HepG2 (cell line): ENCODE measurements at places on chromosomes 1 and 21. TPM values are rescaled to one million over a fixed set of nuclear protein-coding genes. Genes with fewer than 3 reads are reported as not detected.

DNA sequence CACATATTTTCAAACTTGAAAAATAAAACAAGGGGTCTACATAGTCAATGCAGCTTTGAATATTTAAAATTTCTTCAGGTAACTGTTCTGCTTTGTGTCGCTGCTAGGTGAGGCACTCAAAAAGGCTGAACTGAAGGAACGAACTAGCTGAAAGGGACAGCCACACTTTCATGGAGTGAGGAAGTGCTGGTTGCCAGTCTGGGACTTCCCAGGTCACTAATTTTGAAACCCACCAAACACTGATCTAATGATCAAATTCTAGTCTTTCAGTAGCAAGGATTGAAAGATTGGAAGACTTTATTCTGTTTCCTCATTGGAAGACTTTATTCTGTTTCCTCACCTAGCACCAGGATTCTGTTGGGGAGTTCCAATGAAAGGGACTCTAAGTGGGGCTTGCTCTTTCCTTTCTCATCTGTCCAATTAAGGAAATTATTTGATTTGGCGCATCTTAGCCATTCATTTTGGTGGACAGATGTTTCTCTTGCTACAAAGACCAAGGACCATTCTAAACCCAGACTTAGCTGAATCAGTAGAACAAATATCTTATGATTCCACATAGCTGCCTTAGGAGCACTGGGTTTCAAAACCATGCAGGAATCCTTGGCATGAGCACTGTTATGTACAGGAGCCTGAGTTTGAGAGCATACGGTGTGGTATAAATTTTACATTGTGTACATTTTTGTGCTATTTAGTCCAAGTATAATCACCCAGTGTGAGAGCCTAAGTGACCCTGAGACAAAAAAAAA lies 10.9 kb upstream of the ARID1A start:
- no peaks in the 10 kb centered on the region for H3K36me3 ChIP-seq
- H3K4me3 ChIP-seq: no peak overlapping the region
- no peak overlapping the region for H3K27ac ChIP-seq
- no peaks in the 10 kb centered on the region for H3K27me3 ChIP-seq
- DNase-seq: no peak

DNA sequence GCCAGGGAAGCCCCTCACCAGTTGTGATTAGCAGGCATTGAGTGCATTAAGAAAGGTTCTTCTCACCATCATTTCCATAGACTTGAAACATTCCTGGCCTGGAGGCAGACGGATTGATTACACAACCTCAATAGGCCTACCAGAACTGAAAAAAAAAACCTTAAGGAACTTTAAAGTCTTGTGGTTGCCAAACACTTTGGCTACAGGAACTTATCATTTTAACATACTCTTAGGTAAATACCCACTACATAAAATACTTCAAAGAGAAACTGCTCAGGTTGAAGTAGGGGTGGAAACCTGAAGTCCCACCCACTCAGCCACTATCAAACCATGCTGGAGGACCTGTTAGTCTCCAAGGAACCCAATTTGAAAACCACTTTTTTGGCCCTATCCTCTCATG lies 22.4 kb upstream of the HMGB4 start:
- no peak overlapping the region for H3K4me3 ChIP-seq
- no peaks in the 10 kb centered on the region for H3K27me3 ChIP-seq
- no peaks in the 10 kb centered on the region for H3K36me3 ChIP-seq
- H3K4me1 ChIP-seq: no peaks in the 10 kb centered on the region
- DNase-seq: no peak
- H3K27ac ChIP-seq: no peak overlapping the region

GRCh38 chr21:37043818-37044217 lies 29.1 kb downstream of the PIGP start:
- no peak overlapping the region for H3K4me3 ChIP-seq
- no peak overlapping the region for H3K27ac ChIP-seq
- H3K4me1 ChIP-seq: peaks cover 45% of the 10 kb centered on the region
- no peak for DNase-seq
- H3K36me3 ChIP-seq: no peaks in the 10 kb centered on the region

DNA sequence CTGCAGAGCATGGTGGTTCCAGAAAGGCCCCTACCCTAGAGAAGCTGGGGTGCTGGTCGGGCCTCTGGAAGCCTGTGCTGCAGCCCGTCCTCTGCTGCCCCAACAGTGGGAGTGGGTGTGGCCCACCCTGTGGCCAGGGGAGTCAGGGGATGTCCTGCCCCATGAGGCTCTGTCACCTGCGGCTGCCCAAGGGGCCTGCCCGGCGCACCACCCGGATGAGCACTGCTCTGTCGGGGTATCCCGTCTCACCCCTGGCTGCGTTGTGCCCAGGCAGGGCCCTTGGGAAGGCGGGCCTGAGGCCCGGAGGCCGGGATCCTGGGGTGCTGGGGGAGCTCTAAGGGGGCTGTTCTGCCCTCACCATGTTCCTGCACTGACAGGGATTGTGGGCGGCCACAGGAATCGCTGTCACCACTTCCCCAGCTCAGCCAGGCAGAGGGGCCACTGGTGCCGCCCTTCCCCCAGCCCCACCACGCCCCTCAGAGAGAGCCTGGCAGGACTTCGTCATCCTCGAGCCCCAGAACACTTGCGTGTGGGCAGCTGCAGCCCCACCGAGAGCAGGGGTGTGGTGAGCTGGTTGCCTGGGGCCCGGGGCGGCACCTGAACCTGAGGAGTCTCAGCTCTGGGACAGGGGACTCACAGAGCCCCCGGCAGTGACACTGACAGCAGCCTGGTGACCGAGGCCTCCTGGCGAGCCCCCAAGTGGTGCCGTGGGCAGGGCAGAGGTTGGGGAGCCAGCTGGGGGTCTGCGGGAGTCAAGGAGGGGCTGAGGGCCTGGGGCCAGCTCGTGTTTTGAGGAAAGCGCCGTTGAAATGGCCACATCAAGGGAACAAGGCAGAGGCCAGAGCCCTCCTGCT lies 20.2 kb downstream of the PANK4 start:
- peaks cover 9% of the 10 kb centered on the region for H3K4me1 ChIP-seq
- H3K36me3 ChIP-seq: peaks cover 2% of the 10 kb centered on the region
- no peak overlapping the region for H3K4me3 ChIP-seq
- no peak overlapping the region for H3K27ac ChIP-seq

DNA sequence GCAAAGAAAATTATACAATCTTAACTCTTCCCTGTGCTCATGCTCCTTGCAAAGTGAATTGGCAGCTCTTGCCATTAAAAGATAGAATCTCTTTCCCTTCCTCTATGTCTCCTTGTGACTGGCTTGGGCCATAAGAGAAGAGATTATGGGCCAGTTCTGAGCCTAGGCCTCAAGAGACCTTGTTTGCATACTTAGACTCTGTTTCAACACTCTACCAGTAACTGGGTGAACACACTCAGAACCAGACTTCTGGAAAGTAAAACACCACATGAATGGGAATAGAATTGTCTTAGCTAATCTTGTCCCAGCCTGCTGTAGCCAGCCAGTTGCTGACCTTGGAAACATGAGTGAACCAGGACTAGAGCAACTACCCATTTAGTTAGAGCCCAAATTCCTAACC lies 15.3 kb upstream of the OR6K3 start:
- H3K4me1 ChIP-seq: no peaks in the 10 kb centered on the region
- no peaks in the 10 kb centered on the region for H3K36me3 ChIP-seq
- no peaks in the 10 kb centered on the region for H3K27me3 ChIP-seq
- H3K27ac ChIP-seq: no peak overlapping the region
- H3K4me3 ChIP-seq: no peak overlapping the region

- no peaks in the 10 kb centered on the region for H3K36me3 ChIP-seq
- DNase-seq: no peak
- H3K27ac ChIP-seq: no peak overlapping the region
- no peak overlapping the region for H3K4me3 ChIP-seq
Observed at GRCh38 chr1:44174630-44175029, 33.2 kb upstream of the KLF18 start.

DNA sequence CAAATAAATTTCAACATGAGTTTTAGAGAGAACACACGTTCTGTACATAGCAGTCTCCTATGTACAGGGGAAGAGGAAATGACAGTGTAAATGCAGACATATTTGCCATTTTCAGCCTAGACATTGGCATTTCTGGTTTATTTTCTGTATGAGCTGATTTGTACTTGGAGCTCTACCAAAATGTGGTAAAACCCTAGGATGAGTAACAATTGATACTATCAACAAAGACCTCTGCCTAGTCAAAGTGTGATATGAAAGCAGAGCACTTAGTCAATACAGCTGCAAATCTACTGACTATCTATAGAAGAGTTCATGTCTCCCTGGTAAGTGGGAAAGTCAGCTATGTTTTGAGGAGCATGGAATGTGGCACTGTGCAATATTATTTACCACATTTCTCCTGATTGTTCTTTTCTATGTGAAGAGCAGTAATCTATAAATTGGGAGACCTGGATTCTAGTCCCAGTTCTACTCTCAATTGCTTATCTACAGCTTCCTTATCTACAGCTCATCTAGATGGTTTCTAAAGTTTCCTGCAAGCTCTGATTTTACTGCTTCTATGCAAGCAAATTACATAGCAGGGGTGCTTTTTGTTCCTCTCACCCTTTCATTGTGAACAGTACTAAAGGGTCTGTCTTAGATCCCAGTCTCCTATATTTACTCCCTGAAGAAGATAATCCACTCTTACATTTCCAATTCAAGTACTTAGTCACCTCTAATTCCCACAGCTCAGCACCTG lies 334.2 kb downstream of the NTNG1 start:
- DNase-seq: no peak
- H3K4me1 ChIP-seq: no peaks in the 10 kb centered on the region
- H3K27me3 ChIP-seq: no peaks in the 10 kb centered on the region
- no peak overlapping the region for H3K4me3 ChIP-seq
- H3K27ac ChIP-seq: no peak overlapping the region

DNA sequence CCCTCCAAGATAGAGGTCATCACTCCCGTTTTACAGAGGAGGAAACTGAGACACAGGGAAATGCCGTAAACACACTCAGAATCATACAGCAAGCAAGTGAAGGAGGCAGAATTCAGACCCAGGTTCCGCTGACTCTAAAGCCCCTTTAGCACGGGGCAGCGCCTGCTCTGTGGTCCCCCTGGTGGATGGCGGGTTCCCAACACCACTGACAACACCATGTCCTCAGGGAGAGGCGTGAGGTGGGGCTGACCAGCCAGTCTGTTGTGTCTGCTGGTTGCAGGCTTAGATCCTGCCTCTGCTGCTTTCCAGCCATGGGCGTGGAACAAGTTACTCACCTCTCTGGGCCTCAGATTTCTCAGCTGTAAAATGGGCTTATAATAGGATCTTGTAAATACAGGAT lies 617.3 kb downstream of the MATN1 start:
- H3K36me3 ChIP-seq: no peaks in the 10 kb centered on the region
- H3K4me1 ChIP-seq: no peaks in the 10 kb centered on the region
- peak; percentile 25 for DNase-seq
- peaks cover 1% of the 10 kb centered on the region for H3K27me3 ChIP-seq
- H3K4me3 ChIP-seq: no peak overlapping the region

- H3K36me3 ChIP-seq: no peaks in the 10 kb centered on the region
- no peak overlapping the region for H3K27ac ChIP-seq
- H3K4me3 ChIP-seq: no peak overlapping the region
- peaks cover 6% of the 10 kb centered on the region; the same call in 1 of the 3 replicates for H3K27me3 ChIP-seq
Observed at GRCh38 chr1:231442735-231443134, 20.6 kb upstream of the EGLN1 start.

- H3K36me3 ChIP-seq: peaks cover 3% of the 10 kb centered on the region
- no peak overlapping the region for H3K4me3 ChIP-seq
- DNase-seq: no peak
- H3K4me1 ChIP-seq: peaks cover 53% of the 10 kb centered on the region
- no peaks in the 10 kb centered on the region; the same call in 1 of the 2 replicates for H3K27me3 ChIP-seq
Observed at GRCh38 chr1:90000934-90001676, 6.2 kb downstream of the ZNF326 start.

GRCh38 chr1:171134204-171134923 lies 43.7 kb downstream of the FMO3 start:
- no peak for DNase-seq
- no peaks in the 10 kb centered on the region for H3K27me3 ChIP-seq
- H3K4me1 ChIP-seq: no peaks in the 10 kb centered on the region
- H3K27ac ChIP-seq: no peak overlapping the region
- H3K36me3 ChIP-seq: no peaks in the 10 kb centered on the region
- H3K4me3 ChIP-seq: no peak overlapping the region

- no peak for DNase-seq
- no peak overlapping the region for H3K27ac ChIP-seq
- H3K36me3 ChIP-seq: peaks cover 12% of the 10 kb centered on the region
- peak overlapping the region; percentile 81 for H3K4me3 ChIP-seq
- peaks cover 73% of the 10 kb centered on the region for H3K4me1 ChIP-seq
Observed at GRCh38 chr1:8421721-8422120, 103.8 kb downstream of the SLC45A1 start.

- no peak overlapping the region for H3K27ac ChIP-seq
- no peaks in the 10 kb centered on the region for H3K36me3 ChIP-seq
- peaks cover 3% of the 10 kb centered on the region; the same call in 1 of the 2 replicates for H3K27me3 ChIP-seq
- H3K4me3 ChIP-seq: no peak overlapping the region
Observed at GRCh38 chr1:18569811-18570545, 60.7 kb upstream of the PAX7 start.

GRCh38 chr1:33049371-33049770 lies 12.7 kb upstream of the AK2 start:
- no peaks in the 10 kb centered on the region for H3K27me3 ChIP-seq
- no peak overlapping the region for H3K4me3 ChIP-seq
- H3K4me1 ChIP-seq: peaks cover 68% of the 10 kb centered on the region
- no peak overlapping the region for H3K27ac ChIP-seq

GRCh38 chr1:22122273-22123070 lies 20.4 kb downstream of the WNT4 start:
- H3K27me3 ChIP-seq: no peaks in the 10 kb centered on the region
- H3K4me3 ChIP-seq: no peak overlapping the region
- DNase-seq: no peak
- no peaks in the 10 kb centered on the region; the same call in 1 of the 2 replicates for H3K36me3 ChIP-seq

- H3K27me3 ChIP-seq: no peaks in the 10 kb centered on the region
- H3K4me3 ChIP-seq: no peak overlapping the region
- no peaks in the 10 kb centered on the region for H3K36me3 ChIP-seq
- H3K27ac ChIP-seq: no peak overlapping the region
Observed at GRCh38 chr1:206653715-206654459, 18.6 kb downstream of the DYRK3 start.

DNA sequence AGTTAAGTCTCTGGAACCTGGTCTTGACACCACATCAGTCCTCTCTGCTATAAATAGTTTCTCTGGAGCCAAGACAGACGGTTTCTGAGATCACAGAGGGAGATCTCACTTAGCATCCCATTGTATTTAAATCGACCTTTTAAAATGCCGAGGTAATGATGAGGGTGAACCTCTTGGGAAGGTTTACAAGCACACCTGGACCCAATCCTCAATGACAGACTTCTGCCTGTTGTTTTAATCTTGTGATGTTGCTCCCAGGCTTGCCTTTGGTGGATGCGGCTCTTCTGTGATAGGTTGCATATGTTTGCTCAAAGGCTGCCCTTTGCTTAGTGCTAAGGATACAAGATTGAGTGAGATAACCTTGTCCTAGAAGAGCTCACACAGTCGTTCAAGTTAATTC lies 104.6 kb upstream of the L1TD1 start:
- no peak overlapping the region for H3K4me3 ChIP-seq
- no peaks in the 10 kb centered on the region for H3K27me3 ChIP-seq
- no peak for DNase-seq
- H3K4me1 ChIP-seq: 0 out of 2 replicates have a peak, but pooled peaks cover 16% of the 10 kb centered on the region
- no peaks in the 10 kb centered on the region for H3K36me3 ChIP-seq

Gene LRRC39
- 0.07 TPM in 1 of 2 replicates, not detected in the other for total RNA-seq

Gene LCE1B
- total RNA-seq: not detected in 2 replicates

Gene ADAM30
- not detected in 2 replicates for total RNA-seq

Gene AKNAD1
- not detected in 2 replicates for total RNA-seq

Gene TTC39A
- total RNA-seq: 0.33 and 0.90 TPM in 2 replicates

Gene JAM2
- total RNA-seq: not detected in 2 replicates

Gene IFNLR1
- total RNA-seq: 5.7 and 8.5 TPM in 2 replicates

Gene LCE1F
- total RNA-seq: not detected in 2 replicates

Gene TNNT2
- 0.20 TPM in 1 of 2 replicates, not detected in the other for total RNA-seq

Gene PLCH2
- total RNA-seq: 0.14 and 0.15 TPM in 2 replicates
